ENCODE measurements at places on chromosomes 6 and 20. TPM values are rescaled to one million over a fixed set of nuclear protein-coding genes. Genes with fewer than 3 reads are reported as not detected.

DNA sequence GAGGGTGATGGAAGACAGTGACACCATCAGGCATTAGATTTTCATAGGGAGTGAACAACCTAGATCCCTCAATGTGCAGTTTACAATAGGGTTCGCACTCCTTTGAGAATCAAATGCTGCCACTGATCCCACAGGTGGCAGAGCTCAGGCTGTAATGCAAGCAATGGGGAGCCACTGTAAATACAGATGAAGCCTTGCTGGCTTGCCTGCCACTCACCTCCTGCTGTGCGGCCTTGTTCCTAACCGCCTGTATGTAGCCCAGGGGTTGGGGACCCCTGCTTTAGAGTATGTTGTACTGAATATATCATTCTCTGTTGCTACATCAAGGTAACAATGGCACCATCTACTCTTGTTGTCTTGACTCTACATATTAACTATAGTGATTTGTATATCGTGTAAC lies 37.1 kb downstream of the TPD52L1 start:
- DNase-seq = no peak

- no peak for DNase-seq
These were observed 26.3 kb upstream of the MC3R start for GRCh38 chr20:56222201-56222600.

GRCh38 chr6:131250122-131250521 lies 114.9 kb downstream of the AKAP7 start:
- no peak for DNase-seq

- no peak for DNase-seq
These were observed 80.9 kb upstream of the HTR1E start for GRCh38 chr6:86856379-86856778.

DNA sequence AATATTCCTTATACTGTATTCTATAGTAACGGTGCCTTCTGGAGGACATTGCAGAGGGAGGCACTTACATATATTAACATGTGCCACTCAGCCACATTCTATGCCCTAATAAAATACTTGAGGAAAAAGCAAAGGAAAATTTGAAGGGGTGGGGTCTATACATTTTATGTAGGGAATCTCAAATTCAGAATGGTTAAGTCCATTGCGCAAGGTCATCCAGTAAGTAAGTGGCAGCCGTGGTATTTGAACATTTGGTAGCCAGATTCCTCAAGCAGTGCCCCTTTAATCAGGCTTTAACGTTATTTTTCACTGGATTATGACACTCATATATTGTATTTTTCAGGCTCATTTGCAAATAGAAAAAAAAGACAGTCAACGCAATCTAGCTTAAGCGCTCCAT lies 738.3 kb downstream of the DOK5 start:
- DNase-seq = no peak

GRCh38 chr6:132210886-132211563 lies 190.2 kb downstream of the MOXD1 start:
- no peak for DNase-seq

- DNase-seq = no peak
These were observed 579 bp downstream of the LRFN2 start for GRCh38 chr6:40586369-40587201.

GRCh38 chr6:104606361-104606760 lies 253.4 kb downstream of the HACE1 start:
- no peak for DNase-seq

DNA sequence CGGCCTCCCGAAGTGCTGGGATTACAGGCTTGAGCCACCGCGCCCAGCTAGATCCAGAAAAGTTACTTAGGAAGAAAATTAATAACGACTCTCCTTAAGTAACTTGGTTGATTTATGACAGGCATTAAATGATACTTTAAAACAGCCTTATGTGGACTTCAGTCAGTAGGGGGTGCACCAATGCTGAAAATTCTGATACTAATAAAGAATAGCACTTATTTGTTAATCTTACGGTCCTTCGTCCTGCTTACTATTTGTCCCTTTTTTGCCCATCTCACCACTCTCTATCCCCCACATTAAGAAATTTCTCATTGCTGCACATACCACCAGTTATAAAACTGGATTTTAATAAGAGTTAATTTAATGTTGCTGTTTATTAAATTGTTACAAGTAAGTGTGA lies 12.7 kb upstream of the PRELID3B start:
- no peak for DNase-seq

DNA sequence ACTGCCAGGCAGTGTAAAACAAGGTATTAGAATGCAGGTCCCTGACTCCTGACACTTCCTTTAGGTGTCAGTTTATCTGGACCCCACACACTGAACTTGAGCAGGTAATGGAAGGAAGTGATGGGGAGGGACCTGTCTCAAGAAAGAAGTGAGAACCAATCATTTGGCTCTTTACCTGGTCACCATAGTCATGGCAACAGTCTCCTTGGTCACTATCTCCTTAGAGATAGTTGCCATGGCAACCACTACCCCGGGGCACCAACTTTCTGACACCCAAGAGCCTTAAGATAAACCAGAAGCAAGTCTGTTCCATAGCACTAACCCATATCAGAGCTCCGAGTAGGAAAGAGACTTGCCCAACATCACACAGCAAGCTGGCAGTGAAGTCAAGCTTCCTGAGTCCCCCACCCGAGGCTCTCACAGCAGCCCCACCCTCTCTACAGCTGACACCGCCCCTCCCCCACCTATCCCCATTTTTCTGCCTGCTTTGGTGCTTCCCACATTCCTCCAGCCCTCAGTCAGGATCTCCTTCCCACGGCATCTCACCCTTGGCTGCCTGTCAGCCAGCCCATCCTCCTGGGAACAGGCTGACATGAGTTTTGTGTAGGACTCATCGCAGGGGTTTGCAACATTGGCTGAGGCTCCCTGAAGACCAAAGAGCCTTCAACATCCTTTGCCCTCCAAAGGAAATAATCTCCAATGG lies 16.3 kb upstream of the HM13 start:
- no peak for DNase-seq

DNA sequence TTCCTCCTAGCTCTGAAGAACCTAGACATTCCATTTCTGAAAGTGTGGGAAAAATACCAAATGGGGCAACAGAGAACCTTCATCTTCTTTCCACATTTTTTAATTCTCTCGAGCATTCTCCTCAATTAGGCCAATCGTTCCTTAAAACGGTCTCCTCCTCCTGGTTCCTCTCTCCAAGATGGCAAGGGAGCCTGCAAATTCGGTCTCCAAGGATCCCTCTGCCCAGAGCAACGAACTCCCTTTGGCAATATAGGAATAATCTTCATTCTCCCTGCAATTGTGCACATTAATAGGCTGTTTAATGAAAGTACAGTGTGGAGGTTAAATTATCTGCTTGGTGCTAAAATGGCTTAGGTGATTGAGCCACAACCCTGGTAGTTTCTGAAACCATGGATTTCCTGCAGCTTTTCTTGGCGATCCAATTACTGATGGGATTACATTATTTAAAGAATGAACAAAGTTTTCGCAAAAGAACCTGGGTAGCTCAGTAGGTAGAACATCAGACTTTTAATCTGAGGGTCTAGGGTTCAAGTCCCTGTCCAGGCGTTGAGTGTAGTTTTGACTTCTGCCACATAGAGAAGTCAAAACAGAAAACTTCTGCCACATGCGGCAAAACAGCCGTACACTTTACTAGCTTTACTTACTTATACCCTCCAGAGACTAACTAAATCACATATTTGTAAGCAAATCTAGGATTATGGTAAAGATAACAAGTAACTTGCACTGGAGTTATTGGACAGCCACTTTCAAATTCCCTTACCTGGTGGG lies 102.9 kb upstream of the ZNF184 start:
- no peak for DNase-seq

DNA sequence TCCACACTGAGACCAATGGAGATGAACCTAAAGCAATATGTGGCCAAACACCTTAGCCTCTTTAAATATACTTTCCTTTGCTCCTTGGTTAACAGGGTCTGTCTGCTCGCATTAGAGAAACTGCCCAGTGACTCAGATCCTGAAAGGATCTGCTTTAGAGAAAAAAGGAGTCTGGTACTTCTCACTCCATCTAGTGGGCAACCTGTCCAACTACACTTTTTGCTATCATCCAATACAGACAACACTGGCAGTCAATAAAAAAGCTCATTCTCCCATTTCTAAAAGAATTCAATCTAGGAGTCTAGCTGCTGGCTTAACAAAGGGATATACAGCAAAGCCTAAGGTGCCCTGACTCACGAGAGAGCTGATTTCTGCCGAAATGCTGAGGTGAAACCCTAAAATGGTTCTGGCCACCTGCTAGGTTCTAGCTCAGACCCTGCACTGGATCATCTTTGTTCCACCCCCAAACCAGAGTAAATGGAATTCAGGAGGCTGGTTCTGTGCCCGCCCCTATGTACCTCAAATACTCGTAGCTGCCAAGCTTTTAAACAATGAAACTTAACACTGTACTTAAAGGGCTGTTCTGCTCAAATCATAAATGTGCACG lies 11.5 kb downstream of the GNL1 start:
- no peak for DNase-seq

GRCh38 chr6:10441004-10441654 lies 26.3 kb upstream of the TFAP2A start:
- DNase-seq = no peak

- no peak for DNase-seq
These were observed 9.3 kb upstream of the NEDD9 start for GRCh38 chr6:11241793-11242201.

DNA sequence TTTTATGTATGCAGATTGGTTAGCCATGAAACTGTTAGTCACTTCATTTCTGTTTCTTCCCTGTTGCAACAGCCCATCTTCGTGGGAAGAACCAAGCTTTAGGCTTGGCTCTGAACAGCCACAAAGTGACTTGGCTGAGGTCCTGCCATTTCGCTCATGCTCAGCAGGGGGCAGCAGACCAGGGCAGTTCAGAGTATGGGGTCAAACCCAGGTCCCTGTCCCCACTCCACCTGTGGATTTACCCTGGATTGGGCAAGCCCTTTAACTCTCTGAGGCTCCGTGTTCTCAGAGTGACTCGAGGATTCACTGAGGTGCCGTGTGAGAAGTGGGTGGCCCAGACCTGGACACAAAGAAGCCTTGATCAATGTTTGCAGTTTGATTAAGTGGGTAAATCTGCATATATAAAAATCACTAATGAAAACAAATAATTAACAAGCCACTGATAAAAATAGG lies 19.8 kb upstream of the MAP1LC3A start:
- DNase-seq = no peak

GRCh38 chr6:126033696-126034095 lies 47.4 kb downstream of the TRMT11 start:
- no peak for DNase-seq

DEFB116 gene
- not detected for total RNA-seq

VNN1 gene
- total RNA-seq = not detected

PTCHD4 gene
- total RNA-seq = 0.91 TPM

MCCD1 gene
- total RNA-seq = not detected

KCNG1 gene
- total RNA-seq = 6.3 TPM
